Activated naive CD4-positive, alpha-beta T cell treated with anti-CD3 and anti-CD28 coated beads, Interleukin-2, amount 50 U/mL, for 72 hours (primary cell): ENCODE measurements at places on chromosomes 6 and 20. TPM values are rescaled to one million over a fixed set of nuclear protein-coding genes. Genes with fewer than 3 reads are reported as not detected.

ADGRF5 gene
- total RNA-seq, result not detected

RBPJL gene
- total RNA-seq, result not detected

ADIG gene
- not detected for total RNA-seq

COL9A3 gene
- not detected for total RNA-seq

ALDH8A1 gene
- total RNA-seq, result 0.36 TPM

ZSCAN31 gene
- 1.7 TPM for total RNA-seq

SNAP25 gene
- 0.61 TPM for total RNA-seq

SNX21 gene
- total RNA-seq, result 2.1 TPM

OSER1 gene
- total RNA-seq, result 42.8 TPM

SYNGAP1 gene
- total RNA-seq, result 70.5 TPM

SLC2A10 gene
- total RNA-seq, result 0.06 TPM

HLA-DQA1 gene
- 1.7 TPM for total RNA-seq

PSORS1C2 gene
- not detected for total RNA-seq
